ENCODE measurements at places on chromosomes 1 and 21.

GRCh38 chr1:61828805-61829204, 86.5 kb downstream of the PATJ start:
- no peak for DNase-seq

DNA sequence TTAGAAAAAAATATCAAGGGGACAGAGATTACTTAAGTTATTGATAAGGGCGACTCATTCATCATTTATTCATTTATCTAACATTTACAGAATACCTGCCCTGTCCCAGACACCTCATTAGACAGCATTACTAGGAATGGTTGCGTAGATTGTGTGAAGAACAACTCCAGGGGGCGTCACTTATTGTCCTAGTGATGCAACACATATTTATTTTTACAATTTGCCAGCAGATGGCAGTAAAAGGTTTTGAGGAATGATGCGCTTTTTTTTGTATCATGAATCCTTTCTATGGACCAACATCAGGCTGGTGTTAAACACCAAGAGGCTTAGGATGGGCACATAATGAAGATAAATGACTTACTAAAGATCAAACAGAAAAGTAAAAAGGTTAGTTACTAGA, 5.5 kb downstream of the NCAM2 start:
- no peak for DNase-seq

DNA sequence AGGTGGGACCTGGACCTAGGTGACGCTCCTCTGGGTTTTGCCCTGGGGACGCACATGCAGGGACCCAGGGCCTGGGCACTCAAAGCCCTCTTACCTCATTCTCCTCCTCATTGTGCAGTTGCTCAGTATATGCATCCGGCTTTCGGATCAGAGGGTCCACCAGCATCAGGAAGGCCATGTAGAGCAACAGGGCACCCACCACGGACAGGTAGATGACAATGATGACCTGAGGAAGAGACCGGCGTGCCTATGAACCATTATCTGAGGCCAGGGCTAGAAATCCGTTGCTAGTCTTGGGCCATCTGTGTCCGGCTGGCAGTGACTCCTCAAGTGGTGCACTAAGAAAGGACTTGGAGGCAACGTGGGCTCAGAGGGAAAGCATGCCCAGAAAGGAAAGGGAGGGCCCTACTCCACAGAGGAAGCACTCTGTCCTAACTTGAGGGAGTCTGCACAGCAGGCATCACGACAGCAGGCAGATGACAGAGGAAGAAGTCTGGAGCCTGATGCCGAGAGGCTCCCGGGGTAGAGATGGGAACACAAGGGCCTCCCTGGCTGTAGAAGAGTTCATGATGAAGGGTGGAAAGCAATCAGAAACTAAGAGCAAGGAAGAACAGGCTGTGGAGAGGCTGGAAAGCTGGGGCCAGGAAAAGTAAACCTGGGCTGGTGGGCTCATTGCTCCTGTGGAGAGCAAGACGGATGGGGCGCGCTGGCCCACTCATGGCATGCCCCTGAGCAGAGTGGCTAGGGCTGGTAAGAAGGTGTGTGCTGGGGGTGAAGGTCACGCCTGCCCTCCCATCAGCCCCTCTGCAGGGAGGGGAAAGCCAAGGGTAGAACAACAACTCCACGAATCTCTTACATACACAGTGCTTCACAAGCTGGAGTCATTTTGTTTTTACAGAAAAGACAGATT, 10.3 kb downstream of the TMEM9 start:
- DNase-seq, result no peak

DNA sequence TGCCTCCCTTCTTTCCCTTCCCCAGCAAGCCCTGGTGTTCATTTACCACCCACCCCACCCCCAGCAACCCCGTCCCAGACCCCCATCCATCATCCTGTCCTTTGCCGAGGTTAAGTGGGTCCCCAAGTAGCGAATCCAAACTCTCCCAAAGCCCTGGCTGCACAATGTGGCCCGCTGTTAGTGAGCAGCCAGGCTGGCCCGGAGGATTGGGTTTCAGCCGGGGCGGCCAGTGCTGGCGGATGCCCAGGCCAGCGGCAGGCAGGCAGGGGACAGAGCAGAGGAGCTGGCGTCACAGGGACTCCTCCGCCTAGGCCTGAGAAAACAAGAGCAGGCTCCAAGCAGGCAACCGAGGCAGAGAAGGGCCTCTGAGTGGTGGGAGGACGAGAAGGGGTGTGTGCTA, 61.4 kb downstream of the EPHB2 start:
- DNase-seq, result no peak

GRCh38 chr1:8572106-8572505, 245.3 kb downstream of the RERE start:
- no peak for DNase-seq

GRCh38 chr1:192108161-192108560, 50.1 kb upstream of the RGS18 start:
- no peak for DNase-seq

GRCh38 chr1:218665221-218665620, 320.1 kb downstream of the TGFB2 start:
- DNase-seq, result no peak

GRCh38 chr1:181947441-181947840, 114.1 kb downstream of the ZNF648 start:
- no peak for DNase-seq

DNA sequence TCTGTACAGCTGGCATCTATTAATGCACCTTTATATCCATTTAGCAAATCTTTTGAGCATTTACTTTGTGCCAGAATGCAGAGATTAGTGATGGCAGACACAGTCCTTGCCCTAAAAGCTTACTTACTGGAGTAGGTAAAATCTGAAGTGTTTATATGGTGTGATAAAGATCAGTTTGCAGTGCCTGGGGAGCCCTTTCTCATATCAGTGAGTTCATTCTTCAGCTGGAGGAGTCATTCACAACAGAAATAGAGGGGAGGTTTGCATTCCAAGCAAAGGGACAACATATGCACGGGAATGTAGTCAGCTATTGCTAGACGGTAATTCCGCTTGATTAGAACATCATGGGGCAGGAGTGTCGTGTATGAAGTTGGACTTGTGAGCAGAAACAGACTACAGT, 8.4 kb downstream of the SLC35F3 start:
- DNase-seq, result no peak

GRCh38 chr1:226248091-226248490, 24.6 kb downstream of the MIXL1 start:
- DNase-seq, result no peak
